ENCODE measurements at places on chromosomes 12 and 14.

- peaks cover 3% of the 10 kb centered on the region for H3K27me3 ChIP-seq
- H3K36me3 ChIP-seq: no peaks in the 10 kb centered on the region
- no peaks in the 10 kb centered on the region for H3K4me1 ChIP-seq
- DNase-seq: no peak
These were observed 53.4 kb downstream of the SRGAP1 start for GRCh38 chr12:63897931-63898330.

GRCh38 chr12:132160016-132160415 is 15.8 kb downstream of the NOC4L start:
- no peaks in the 10 kb centered on the region for H3K4me1 ChIP-seq
- DNase-seq: no peak
- H3K27me3 ChIP-seq: no peaks in the 10 kb centered on the region

DNA sequence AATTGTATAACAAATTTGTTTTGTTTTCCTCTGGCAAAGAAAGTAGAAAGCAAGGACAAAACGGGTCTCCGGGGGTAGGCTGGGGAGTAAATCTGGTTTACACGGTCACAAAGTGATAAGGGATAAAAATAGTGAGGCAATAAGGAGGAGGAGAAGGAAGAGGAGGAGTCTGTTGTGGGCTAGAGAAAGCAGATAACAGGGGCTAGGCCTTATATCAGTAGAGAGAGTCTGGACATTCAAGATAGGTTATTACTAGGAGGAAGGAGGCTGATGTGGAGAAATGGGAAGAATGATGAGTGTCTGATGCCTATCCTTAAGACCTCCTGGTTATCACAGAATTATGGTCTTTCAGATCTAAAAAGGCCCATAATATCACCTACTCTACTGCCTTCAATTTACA is 83.2 kb upstream of the SSTR1 start:
- no peak overlapping the region for H3K27ac ChIP-seq
- DNase-seq: no peak
- H3K4me3 ChIP-seq: no peak overlapping the region
- no peaks in the 10 kb centered on the region for H3K4me1 ChIP-seq
- no peaks in the 10 kb centered on the region for H3K36me3 ChIP-seq

DNA sequence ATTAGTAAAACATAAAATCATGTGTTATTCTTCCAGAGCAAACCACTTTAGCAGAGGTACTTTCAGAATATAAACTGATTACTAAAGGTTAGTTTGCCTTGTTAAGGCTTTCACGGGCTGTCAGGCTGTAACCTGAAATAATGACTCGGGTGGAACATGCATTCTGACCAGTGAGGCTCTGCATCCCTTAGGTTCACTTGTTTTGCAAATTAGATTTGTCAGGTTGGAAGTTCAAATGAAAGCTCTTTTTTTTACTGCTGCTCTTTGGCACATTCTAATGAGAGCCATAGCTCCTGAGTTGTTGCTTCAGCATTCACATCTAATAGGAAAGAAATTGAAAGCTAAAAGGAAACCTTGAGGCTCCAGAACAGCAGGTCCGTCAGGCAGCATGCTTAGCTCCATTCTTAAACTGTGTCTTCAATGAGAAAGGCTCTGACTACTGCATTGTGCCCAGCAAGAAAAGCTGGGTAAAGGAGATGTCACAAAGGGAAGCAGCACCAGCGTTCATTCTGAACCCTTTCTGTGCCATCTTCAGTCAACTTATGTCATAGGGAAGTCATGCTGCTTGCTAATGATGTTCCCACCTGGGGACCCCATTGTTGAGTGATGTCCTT is 445.5 kb upstream of the FBXO33 start:
- H3K27me3 ChIP-seq: no peaks in the 10 kb centered on the region
- no peak overlapping the region for H3K27ac ChIP-seq
- DNase-seq: no peak
- no peak overlapping the region for H3K4me3 ChIP-seq
- no peaks in the 10 kb centered on the region for H3K4me1 ChIP-seq

DNA sequence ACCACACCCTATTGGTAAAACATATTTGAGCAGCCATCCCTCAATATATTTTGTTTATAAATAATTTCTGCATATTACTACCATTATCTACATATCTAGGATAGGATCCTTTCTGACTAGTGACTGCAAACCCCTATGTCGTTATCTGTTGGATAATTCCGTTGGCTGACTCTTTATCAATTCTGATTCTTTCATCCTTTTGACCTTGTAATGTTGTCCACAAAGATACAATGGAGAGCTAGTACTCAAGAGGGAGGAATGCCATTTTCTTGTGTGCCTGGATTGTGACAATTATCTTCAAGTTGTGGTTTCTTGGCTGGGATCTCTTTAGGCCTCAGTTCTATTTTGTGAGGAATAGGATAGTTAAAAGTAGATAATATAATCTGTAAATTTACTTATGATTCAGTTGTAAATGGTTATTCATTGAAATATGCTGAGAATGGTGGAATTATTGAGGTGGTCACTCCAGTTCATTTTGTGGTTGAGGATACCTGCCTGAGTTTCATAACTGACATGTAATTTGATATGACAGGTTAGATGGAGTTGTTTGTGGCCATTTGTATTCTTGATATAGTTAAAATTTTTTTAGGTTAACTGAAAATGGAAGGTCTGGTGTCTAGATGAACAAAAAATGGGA is 10.1 kb downstream of the CHST11 start:
- peaks cover 92% of the 10 kb centered on the region for H3K4me1 ChIP-seq
- H3K27me3 ChIP-seq: no peaks in the 10 kb centered on the region
- no peak overlapping the region for H3K4me3 ChIP-seq
- no peak for DNase-seq
- H3K27ac ChIP-seq: no peak overlapping the region

DNA sequence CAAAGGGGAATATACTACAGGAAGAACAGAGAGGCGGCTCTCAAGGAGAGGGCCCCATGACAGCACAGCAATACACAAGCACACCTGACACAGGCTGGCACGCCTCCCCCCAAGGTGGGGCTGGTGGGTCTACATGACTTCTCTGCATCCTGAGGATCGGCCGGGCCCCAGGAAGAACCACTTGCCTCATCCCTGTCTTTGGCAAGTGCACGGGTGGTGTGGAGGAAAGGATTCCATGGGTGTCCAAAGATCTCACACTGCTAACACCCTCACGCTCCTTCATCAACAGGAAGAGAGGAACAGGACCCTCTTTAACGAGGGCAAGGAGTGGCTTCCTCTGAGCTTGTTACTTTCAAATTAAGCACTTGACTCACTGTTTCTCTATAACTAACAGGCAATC is 7.3 kb downstream of the VAMP1 start:
- no peak overlapping the region for H3K4me3 ChIP-seq
- no peaks in the 10 kb centered on the region for H3K27me3 ChIP-seq
- peaks cover 85% of the 10 kb centered on the region for H3K36me3 ChIP-seq
- peak overlapping the region; percentile 99 for H3K27ac ChIP-seq
- peaks cover 93% of the 10 kb centered on the region for H3K4me1 ChIP-seq
- no peak for DNase-seq

- no peaks in the 10 kb centered on the region for H3K27me3 ChIP-seq
- no peak overlapping the region for H3K4me3 ChIP-seq
- H3K27ac ChIP-seq: no peak overlapping the region
- DNase-seq: no peak
- peaks cover 25% of the 10 kb centered on the region for H3K36me3 ChIP-seq
These were observed 15.7 kb downstream of the SNRPF start for GRCh38 chr12:95874452-95874851.

GRCh38 chr12:120125792-120126634 is 9.5 kb upstream of the RAB35 start:
- no peak overlapping the region for H3K27ac ChIP-seq
- no peaks in the 10 kb centered on the region for H3K27me3 ChIP-seq
- peaks cover 44% of the 10 kb centered on the region for H3K36me3 ChIP-seq
- H3K4me3 ChIP-seq: no peak overlapping the region
- peaks cover 29% of the 10 kb centered on the region for H3K4me1 ChIP-seq
- DNase-seq: no peak

DNA sequence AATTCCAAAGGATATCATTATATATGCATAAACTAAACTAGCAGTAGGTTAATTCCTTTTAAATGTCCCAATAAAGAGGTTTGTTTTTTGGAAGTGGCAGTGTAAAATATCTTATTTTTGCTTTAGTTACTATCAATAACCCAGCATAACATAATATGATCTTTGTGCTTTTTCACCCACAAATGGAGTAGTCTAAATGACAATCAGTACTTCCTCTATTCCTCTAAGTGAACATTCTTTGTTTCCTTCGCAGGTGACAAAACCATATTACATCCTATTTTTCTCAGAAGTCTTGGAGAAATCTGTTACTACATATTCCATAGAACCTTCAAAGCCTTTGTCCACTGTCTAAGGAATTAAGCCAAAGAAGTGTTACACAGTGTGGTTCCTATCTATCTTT is 62.5 kb downstream of the MED13L start:
- no peaks in the 10 kb centered on the region for H3K36me3 ChIP-seq
- H3K4me3 ChIP-seq: no peak overlapping the region
- no peak for DNase-seq
- peaks cover 69% of the 10 kb centered on the region for H3K4me1 ChIP-seq
- no peak overlapping the region for H3K27ac ChIP-seq

DNA sequence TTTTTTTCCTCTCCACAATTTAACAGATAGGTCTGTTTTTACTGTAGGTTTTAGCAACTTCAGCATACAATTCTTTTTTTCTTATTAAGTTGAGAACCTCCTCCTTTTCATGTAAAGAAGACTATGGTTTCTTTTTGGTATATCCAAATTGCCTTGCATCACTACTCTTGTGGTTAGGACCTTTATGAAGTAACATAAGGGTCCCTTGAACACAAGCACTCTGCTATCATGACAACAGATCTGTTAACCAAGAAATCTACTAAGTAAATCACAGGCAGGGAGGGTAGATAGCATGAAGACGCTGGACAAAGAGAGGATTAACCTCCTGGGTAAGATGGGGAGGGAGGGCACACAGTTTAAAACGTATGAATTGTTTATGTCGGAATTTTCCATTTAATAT is 380.6 kb downstream of the CCDC91 start:
- no peaks in the 10 kb centered on the region for H3K4me1 ChIP-seq
- no peaks in the 10 kb centered on the region for H3K27me3 ChIP-seq
- DNase-seq: no peak
- no peaks in the 10 kb centered on the region for H3K36me3 ChIP-seq
- no peak overlapping the region for H3K27ac ChIP-seq
- H3K4me3 ChIP-seq: no peak overlapping the region

DNA sequence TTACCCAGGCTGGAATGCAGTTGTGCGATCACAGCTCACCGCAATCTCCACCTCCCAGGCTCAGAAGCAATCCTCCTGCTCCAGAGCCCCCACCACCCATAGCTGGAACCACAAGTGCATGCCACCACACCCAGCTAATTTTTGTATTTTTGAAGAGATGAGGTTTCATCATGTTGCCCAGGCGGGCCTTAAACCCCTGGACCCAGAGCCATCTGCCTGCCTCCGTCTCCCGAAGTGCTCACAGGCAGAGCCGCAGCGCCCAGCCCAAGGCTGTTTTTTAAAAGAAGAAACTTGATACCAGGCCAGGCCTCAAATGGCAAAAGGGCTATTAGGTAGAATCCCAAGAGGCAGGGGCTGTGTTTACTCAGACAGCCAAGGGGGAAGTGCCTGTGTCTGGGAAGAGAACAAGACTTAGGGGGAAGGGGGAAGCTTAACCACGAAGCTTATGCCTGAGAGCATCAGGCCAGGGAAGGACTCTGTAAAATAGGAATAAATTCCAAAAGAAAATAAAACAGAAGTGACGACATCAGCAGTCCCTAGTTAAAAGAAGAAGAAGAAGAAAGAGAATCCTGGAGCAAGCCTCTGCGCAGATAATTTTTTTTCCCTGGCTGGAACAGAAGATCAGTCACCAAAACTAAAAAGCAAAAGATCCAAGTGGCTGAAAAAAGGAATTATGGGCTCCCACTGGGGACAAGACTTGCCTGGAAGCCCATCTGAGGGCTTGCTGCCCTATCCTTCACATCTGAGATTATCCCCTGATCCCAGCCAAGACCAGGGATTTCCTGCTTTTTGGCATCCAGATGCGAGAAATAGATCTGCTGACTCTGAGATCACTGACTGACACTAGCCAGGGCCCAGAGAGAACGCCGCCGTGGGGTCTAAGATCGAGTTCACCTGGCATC is 170.5 kb downstream of the NDUFA12 start:
- no peaks in the 10 kb centered on the region for H3K36me3 ChIP-seq
- H3K4me1 ChIP-seq: peaks cover 48% of the 10 kb centered on the region
- no peak overlapping the region for H3K4me3 ChIP-seq
- peak overlapping the region; percentile 68 for H3K27ac ChIP-seq

GRCh38 chr12:111767362-111768158 is 827 bp downstream of the ALDH2 start:
- no peaks in the 10 kb centered on the region for H3K27me3 ChIP-seq
- H3K4me1 ChIP-seq: peaks cover 48% of the 10 kb centered on the region
- no peaks in the 10 kb centered on the region for H3K36me3 ChIP-seq
- peak overlapping the region; percentile 80 for H3K27ac ChIP-seq
- H3K4me3 ChIP-seq: peak overlapping the region; percentile 87

DNA sequence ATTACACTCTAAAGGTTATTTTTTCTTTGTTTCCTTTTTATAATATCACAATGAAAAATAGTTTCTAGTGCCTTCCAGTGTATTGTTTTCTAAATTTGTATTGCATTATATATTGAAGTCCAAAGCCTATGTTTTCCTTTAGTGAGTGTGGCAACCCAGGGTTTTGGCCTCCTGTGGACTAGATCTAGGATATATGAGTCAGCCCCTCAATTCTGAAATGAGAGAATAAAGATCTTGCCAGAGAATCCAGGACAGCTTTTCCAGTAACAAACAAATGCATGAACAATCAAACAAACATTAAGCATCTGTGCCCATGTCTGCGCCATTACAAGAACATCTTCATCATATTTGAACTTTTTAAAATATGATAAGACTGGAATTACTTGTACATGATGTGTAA is 70.7 kb upstream of the SSTR1 start:
- no peak overlapping the region for H3K4me3 ChIP-seq
- no peak for DNase-seq
- no peaks in the 10 kb centered on the region for H3K36me3 ChIP-seq
- no peak overlapping the region for H3K27ac ChIP-seq

DNA sequence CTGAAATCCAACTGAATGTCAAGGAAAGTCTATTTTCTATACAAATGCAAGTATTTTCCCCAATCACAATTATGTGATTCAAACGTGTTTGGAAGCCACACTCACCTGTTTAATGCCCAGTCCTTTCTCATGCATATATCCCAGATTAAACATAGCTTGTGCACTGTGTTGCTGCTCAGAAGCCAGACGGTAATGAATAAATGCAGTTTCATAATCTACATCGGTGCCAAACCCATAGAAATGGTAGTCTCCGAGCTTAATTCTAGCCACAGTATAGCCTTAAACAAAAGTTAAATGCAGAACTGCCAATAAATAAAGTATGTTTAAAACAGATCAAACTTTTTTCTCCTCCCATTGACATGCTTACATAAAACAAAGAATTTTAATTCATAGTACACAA is 49.5 kb downstream of the SEL1L start:
- no peak overlapping the region for H3K27ac ChIP-seq
- H3K36me3 ChIP-seq: peaks cover 75% of the 10 kb centered on the region
- no peak overlapping the region for H3K4me3 ChIP-seq
- DNase-seq: no peak
- no peaks in the 10 kb centered on the region for H3K27me3 ChIP-seq

- no peak overlapping the region for H3K4me3 ChIP-seq
- peaks cover 5% of the 10 kb centered on the region for H3K4me1 ChIP-seq
- H3K36me3 ChIP-seq: no peaks in the 10 kb centered on the region
These were observed 73.0 kb downstream of the IQSEC3 start for GRCh38 chr12:139585-139984.

Measured in activated B cell treated with CpG ODN at 0.5 μM for 24 hours (primary cell).